IPS-NIHi11 (cell line): ENCODE measurements at places on chromosomes 5 and 9.

- DNase-seq = no peak
Observed at GRCh38 chr9:28050941-28051340, 477.7 kb upstream of the C9orf72 start.

GRCh38 chr5:141484641-141485311, at the start of gene PCDHGC4:
Gene PCDHGC4 (plus strand): TSS chr5:141485030. CDS start chr5:141485174, 144 bp downstream.
- DNase-seq = peak; percentile 95

- DNase-seq = peak; percentile 2
Observed at GRCh38 chr5:179415291-179416060, 70.2 kb upstream of the ADAMTS2 start.

DNA sequence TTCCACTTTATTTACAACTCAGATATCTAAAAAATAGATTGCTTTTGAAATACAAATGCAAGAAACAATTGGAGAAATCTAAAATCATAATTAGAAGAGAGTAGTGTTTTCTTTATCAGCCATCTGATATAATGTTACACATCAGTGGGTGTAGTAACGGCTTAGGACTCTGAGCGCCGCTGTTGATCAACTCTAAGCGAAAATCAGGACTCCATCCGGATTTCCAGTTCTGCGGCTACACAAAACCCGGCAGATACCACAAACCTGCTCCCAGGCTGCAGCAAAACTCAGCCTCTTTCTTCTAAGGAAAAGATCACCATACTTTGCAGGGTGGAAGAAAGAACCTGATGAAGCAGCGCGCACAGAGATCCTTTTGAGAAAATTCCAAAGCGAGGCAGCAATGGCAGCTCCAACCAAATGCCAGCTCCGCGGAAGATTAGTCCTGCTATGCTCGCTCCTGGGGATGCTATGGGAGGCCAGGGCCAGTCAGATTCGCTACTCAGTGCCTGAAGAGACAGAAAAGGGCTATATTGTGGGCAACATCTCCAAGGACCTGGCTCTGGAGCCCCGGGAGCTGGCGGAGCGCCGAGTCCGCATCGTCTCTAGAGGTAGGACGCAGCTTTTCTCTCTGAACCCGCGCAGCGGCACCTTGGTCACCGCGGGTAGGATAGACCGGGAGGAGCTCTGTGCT, at the start of gene PCDHGA9:
PCDHGA9 (plus strand) TSS at position 226 of the 691 bp plus-strand sequence; CDS start at position 401, 175 bp downstream.
- DNase-seq = peak; percentile 58

GRCh38 chr5:175494264-175495183, 16.2 kb downstream of the SFXN1 start:
- no peak for DNase-seq

GRCh38 chr9:124855566-124855943, 2.3 kb downstream of the WDR38 start:
- DNase-seq = no peak

- no peak for DNase-seq
Observed at GRCh38 chr9:104074876-104075275, 19.2 kb upstream of the SMC2 start.

DNA sequence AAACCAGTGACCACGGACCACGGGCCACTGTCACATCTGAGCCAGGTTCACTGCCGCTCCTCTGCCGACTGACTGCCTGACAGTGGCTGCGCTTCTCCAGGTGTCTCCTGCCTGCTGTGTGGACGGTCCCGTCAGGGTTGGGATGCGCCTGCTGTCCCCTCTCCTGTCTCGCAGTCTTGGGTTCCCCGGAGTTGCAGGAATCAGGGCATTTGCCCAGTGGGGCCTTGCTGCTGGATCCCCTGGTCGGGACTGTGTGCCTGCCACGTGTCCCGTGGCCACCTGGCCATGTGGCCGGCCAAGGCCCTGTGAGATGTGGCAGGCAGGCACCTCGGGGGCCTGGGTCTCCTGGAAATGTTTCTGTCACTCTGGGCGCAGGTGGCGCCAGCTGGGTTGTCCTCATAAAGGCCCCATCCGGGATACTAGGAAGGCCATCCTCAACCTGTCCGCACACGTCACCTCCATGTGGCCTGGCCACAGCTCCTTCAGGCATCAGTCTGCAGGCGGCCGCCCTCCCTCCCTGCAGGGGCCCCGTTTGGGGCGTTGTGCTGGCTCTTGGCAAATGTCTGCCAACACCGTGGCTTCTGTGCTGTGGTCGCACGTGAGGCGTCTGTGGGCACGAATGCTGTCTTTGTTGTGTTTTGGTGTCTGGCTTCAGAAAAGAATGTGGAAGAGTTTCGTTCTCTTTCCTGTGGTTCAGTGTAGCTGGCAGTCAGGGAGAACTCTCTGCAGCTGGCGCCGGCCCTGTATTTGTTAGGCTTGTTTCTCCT, 6.4 kb upstream of the TOR4A start:
- no peak for DNase-seq

DNA sequence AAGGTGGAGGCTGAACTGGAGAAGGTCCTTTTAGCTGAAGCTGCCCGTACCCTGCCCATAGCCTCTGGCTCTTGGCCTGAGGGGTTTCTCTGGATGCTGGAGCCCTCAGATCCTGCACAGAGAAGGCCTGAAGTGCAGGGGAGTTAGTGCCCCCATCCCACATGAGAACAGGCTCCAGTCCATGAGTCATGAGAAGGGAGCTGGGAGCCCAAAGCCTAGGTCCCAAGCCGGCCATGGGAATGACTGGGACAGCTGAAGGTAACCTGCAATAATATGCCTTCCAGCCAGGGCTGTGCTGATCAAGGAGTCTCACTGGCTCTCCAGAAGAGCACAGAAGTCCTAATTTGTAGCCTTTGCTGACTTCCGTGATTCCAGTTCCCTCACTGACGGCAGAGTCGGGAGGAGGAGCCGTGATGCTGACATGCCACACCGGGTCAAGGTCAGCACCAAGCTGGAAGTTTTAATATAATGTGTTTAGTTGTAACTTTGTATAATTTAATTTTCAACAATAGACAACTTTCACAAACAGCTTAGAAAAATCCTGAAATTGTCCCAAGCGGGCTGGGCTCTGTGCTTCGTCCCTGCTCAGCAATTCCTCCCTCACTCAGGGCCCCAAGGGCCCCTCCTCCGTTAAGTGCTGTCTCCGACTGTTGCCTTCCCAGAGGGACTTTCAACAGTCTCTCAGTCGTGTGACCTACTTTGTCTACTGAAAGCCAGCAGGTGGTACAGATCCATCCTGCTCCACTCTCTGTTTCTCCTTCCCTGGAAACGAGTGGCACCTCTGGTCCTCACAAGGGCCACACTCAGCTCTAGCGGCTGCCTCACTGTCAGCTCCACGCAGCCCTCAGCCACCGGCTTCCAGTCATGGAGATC, 387.8 kb downstream of the GADD45G start:
- DNase-seq = no peak

GRCh38 chr9:106883626-106884190, 20.7 kb downstream of the ZNF462 start:
- no peak for DNase-seq

DNA sequence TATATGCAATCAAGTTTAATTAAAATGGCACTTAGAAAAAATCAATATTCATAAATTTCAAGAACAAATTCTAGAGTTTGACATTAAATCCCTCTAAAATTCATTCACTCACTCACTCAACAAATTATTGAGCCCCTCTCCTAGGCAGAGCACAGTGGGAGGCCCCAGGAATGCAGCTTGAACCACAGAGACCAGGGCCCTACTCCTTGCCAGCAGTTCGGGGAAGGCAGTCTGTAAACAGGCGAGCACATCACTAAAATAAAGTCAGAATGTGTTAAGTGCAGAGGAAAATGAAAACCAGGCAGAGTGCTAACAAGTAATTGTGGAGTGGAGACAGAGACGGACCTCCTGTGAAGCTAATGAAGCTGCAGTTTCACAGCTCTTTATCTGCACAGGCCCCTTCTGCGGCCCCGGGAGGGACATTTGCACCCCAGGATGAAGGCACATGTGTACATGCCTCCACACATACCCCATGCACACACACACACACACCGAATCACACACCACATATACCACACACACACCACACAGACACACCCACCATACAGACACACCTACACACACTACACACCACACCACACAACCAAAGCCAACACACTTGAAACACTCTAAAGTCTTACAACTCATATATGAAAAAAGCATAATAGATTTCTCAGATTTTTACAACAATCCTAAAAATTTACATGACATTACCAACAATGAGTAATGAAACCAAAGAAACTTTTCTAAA, 40.5 kb downstream of the BHMT start:
- DNase-seq = no peak

DNA sequence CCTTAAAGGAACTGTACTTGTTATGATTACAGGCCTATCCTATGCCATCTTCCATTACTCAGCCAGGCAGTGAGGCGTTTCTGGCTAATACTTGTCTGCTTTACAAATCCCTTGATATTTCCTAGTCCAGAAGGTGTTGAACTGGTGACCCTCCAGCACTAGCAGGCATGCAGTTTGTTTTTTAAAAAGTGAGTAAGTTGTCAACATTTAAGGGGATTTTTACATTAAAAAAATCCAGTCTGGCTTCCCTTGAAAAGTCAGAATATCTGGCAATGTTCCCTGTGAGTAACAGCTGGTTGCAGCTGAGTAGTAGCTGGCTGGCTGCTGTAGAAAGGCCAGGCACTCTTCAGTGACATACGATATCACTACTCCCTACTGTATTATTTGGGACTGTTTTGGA, 21.8 kb downstream of the GRIN3A start:
- DNase-seq = no peak

GRCh38 chr5:90056911-90057705, 352.4 kb downstream of the CETN3 start:
- DNase-seq = peak; percentile 10
